ENCODE measurements at places on chromosomes 1 and 21.

DNA sequence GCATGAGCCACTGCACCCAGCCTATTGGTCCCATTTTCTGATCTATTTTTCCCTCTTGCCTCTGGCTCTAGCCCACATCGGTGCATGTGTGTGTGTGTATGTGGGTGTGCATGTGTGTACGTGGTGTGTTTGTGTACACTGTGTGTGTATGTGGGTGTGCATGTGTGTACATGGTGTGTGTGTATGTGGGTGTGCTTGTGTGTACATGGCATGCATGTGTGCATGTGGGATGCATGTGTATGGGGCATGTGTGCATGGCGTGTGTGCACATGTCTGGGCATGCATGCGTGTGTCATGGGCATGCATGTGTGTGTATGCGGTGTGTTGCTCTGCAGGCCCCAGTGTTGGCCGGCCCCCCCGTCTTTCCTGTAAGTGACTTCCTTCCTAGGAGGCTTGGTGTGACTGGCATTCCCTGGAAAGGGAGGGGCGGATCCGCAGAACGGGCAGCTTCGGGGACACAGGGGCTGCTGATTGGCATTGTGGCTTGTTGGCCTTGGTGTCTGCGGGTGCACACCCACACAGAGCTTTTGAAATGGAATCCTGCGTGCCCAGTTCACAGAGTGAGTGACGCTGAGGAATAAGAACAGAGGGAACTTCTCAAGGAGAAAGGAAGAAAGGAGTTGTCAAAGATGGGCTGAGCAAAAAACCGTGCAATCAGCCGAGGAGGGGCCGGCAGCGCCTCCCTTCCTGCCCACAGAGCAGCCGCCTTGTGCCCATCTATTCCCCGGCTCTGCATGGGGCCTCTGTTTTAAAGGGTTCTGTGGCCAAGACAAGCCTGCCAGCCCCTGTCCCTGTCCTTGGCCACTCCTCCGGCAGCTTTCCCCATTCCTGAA is 8.0 kb downstream of the PDXK start:
- DNase-seq = peak; percentile 28

GRCh38 chr1:206495011-206495461 is 12.3 kb upstream of the RASSF5 start:
- DNase-seq = no peak

- DNase-seq = no peak
Observed at GRCh38 chr1:166139735-166140134, 27.1 kb downstream of the FAM78B start.

DNA sequence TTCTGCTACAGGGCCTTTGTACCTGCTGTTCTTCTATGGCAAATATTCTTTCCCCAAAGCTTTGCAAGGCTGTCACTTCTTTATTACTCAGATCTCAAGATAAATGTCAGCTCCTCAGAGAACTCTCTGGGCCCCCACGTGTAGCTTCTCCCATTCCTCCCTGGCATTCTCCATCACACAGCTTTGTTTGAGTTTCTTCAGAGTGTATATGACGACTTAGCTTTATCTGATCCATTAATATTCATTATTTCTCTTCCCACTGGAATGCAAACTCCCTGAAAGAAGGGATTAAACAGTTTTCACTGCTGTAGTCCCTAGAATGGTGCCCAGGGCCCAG is 174.6 kb upstream of the EDN2 start:
- DNase-seq = no peak

DNA sequence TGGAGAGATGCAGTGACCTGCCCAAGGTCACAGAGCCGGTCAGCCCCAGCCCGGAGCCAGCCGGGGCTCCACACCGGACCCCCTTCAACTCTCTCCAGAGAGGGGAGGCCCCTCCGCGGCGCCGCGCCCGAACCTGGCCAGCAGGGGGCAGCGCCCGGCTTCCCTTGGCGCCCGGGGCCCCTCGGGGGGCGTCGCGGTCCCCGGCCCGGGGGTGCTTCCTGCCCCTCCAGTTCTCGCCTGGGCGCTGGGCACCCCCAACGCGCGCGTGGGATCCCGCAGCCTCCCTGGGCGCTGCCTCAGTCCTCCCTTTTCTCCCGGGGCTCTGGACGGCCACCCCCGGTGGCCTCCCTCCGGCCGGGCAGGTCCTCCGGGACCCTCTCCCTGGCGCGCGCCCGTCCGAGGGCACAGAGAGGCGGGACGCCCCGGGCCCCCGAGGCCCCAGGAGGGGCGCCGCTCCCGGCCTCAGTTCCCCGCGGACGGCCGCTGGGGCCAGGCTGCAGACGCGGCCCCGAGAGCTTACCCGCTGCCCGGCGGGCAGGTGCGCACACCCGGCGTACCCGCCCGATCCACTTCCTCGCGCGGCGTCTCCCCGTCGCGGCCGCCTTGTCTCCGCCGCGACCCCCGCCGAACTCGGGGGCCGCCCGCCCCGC is 406 bp downstream of the HTR1D start:
- DNase-seq = peak; percentile 58

DNA sequence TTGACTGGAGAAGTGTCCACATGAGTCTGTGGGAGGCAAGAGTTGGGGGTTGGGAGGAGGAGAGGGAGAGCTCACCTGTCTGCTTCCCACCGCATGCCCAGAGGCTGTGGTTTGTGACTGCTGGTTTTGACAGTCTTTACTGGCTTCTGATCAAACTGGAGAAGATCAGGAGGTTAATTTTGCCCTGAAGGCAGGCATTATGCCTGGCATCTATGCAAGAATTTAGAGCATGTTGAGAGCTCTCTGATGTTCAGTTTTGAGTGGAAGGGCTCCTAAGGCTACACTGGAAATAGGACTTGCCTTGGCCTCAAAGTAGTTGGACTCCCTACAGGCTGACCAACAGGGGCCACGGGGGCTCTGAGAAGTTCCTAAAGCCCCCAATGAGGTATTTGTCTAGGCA is 101.6 kb downstream of the TLR5 start:
- DNase-seq = no peak

DNA sequence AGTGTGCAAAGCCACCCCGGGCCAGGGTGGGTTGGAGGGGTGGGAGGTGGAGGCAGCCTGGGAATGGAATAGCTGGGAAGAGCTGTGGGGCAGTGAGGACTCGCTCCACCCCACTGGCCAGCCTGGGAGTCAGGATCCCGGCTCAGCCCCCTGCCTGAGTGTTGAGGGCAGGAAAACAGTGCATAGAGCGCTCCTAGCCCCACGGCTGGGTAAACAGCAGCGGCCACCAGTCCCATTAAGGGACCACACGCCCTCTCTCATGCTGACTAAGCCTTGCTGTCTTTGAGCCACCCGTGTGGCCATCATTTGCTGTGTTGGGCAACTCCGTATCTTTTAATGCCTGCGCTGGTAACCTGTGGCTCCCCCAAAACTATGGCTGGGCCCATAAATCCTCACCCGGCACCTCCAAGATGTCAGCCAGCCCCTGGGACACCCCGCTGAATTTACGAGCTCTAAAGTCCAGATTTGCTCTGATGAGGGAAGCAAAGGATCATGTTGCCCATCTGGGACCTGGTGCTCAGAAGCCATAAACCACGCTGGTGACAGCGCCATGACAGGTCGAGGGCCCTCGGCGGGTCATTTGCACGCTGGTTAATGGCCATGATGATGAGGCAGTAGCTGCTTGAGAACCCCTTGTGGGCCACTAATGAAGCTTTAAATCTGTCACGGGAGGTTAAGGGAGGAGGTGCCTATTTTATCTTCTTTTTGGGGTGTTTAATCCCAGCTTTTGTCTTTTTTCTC is 34.9 kb downstream of the SYF2 start:
- no peak for DNase-seq

Measured in activated CD4-positive, alpha-beta T cell treated with anti-CD3 and anti-CD28 coated beads for 36 hours (primary cell).